DMS53 (cell line): ENCODE measurements at places on chromosomes 4 and X.

- no peak for DNase-seq
Observed at GRCh38 chr4:7391637-7392437, 42.9 kb downstream of the PSAPL1 start.

DNA sequence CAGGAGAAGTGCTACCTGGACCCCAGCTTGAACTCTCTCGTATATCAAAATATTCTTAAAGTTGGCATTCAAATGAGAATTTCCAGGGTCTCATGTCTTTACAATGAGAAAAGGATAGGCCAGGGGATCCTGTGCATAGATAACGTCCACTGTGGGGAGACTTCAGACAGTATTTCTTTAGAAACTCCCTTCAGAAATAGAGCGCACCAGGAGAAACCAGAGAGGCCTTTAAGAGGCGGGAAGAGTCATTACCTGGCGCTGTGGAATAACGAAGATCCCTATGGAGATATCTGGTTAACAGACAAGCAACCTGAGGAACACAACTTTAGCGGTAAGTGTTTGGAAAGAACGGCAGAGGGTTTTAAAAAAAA is 600 bp downstream of the RADX start:
- DNase-seq: peak; percentile 66

- DNase-seq: peak; percentile 26
Observed at GRCh38 chrX:120311727-120312063, 434 bp upstream of the TMEM255A start.

- peak; percentile 85 for DNase-seq
Observed at GRCh38 chrX:42220083-42220482, 296.7 kb upstream of the CASK start.

GRCh38 chr4:119025420-119025819 is 110.2 kb upstream of the MYOZ2 start:
- DNase-seq: peak; percentile 15

DNA sequence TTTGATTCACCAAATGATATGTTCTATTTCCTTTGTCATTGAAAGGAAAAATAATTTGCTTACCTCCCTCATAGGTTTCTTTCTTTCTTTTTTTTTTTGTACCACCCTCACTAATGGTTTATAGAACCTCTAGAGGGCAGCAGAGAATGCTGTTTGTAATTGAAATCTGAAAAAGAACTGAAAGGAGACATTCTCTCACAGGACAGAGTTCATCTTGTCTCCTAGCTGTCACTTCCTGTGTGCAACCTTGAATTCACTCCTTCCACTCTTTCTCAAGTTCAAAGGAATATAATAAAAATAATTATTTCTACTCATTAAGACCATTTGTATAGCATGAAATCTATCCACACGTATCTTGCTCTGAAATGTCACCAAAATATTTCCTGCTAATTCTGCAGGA is 51.0 kb downstream of the GUCY1B1 start:
- DNase-seq: peak; percentile 92

DNA sequence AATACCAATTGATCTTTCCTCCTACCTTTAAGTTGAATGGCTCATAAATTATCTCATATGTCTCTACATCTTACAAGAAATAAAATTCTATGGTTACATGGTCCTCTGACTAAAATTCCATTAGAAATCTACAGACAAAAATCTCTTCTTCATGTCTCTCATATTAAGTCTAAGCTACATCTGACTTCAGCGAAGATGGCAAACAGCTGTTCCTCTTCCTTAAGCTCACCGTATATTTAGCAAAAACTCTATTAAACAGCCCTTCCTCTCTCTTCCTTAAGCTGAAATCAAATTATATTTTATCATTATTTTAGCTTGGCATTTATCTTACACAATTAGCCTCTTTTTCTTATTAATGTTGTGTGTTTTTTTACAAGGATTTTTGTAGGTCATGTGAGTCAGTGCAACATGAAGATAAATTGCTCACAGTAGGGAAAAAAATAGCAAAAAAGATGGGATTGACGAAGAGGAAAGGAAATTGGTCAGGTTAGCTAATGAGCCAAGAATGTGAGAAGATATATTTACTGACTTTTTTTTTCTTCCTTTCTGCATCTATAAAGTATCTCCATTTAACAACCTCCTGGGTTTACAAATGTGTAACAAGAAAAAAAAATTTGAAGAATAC is 2412.8 kb downstream of the ARAP2 start:
- DNase-seq: no peak

GRCh38 chrX:17831255-17831654 is 29.8 kb downstream of the RAI2 start:
- DNase-seq: no peak

DNA sequence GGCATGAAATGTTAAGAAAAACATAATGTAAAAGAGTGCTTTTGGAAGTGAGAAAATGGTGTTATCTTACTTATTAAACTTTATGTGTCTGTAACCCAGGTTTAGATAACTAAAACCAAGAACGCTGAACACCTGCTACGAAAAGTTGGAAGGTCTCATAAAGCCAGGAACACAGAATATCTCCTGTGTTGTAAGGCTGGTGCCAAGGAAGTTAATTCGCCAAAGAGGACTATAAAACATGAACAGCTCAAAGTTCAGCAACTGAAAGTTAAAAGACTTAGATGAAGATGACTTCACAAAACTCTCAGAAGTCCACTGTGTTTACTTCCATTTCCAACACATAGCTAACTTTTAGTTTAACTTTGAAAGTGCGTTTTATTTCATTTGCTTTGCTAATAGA is 54.3 kb downstream of the GPRIN3 start:
- no peak for DNase-seq

GRCh38 chr4:54094451-54094850 is 5.5 kb upstream of the GSX2 start:
- no peak for DNase-seq

DNA sequence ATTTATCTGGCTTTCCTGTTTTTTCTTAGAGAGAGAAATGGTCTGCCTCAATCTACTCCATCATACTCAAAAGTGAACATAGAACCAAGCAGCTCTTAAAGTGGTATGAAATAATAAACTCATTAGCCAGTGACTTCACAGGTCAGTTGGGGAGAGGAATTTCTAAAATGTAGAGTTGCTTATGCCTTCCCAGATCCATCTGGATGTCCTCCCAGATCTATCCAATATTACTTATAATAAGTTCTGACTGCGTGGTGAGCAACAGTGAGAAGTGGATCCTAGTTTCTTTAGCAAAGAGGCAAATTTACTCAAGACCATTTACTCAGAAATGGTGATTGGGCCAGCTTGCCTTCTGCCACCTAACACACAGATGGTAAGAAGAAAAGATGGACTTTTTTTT is 748.0 kb downstream of the PCDH18 start:
- no peak for DNase-seq

DNA sequence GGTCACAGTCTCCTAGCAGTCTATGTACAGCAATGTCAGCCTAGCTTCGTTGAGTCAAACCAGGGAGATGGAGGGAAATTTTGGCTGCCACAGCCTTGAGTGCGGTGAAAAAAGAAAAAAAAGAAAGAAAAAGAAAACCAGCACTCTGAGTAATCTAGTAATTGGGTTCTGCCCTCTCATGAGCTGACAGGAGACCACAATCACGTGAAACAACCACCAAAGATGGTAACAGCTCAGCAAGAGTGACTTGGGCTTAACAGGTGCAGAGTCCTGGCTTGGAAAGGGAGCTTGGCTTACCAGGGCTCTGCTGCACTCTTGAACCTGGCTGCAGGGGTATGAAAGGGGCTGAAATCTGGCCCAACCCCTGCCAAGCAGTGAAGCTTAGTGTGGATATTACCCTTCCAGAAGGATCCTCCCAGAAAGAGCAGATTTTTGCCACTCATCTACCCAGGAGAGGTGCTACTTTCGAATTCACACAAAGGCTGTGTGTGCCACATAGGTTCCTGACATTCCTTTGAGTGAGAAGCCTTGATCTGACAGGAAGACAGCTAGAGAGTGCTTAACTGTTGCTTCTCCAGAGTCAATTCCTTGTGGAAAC is 350.3 kb downstream of the PTTG2 start:
- no peak for DNase-seq

GRCh38 chrX:18031726-18032375 is 170.8 kb upstream of the RAI2 start:
- DNase-seq: no peak

DNA sequence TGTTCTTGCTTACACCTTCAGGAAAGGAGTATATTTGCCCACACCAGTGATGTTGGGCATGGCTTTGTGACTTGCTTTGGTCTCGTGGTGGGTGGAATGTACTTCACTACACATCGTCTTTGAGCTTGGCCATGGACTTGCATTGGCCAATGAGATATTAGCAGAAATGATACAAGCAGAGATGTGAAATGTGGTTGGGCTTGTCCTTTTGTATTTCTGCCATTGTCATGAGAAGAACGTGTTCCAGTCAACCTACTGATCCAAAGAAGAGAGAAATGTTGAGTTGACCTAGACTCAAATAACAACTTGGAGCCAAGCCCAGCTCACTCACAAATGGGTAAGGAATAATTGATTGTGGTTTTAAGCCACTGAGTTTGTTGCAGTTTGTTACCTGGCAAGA is 138.4 kb upstream of the ARX start:
- DNase-seq: peak; percentile 19

- no peak for DNase-seq
Observed at GRCh38 chr4:11446155-11446811, 17.6 kb upstream of the HS3ST1 start.
